Testis (tissue), 5 donors: ENCODE measurements at places on chromosomes 5 and 9.
A peak's percentile ranks its signal among the peaks of the same experiment; 100 is the strongest.

GRCh38 chr5:130885691-130886090 is 279.4 kb downstream of the HINT1 start:
- no peak overlapping the region for H3K27ac ChIP-seq
- no peak overlapping the region for H3K4me3 ChIP-seq
- no peak for DNase-seq
- no peaks in the 10 kb centered on the region for H3K4me1 ChIP-seq
- no peaks in the 10 kb centered on the region for H3K27me3 ChIP-seq

DNA sequence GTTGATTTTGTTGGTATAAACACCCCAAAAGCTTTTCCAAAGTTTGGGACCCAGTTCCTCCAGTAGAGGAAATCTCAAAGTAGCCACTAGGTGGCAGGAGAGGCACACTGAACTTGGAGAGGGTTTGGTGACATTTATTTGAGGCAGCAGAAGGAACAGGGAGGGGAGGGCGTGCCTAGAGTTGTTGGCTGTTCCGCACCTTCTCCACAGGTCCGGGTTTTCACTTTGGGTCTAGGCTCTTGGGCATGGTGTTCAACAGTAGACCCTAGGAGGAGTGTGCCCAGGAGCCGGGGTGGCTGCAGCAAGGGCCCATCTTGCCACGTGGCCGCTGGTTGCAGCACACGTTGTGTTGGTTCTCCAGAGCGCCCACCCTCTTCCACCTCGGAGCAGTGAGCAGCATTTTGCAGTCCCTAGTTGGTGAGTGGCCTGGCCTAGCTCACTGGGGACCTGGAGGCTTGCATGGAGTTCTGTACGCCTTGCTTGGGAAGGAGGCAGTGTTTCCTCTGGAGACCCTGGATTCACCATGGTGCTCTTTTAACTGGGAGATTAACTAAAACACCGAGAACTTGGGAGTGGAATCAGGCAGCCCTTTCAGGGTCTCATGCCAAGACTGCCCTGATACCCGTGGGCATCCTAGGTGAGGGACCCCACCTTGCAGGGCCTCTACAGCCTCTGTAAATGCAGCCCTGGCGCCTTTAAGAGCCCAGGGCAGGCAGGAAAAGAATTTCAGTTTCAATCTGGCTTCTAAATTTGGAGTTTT is 28.2 kb downstream of the PTPA start:
- DNase-seq: peak; percentile 89
- no peaks in the 10 kb centered on the region for H3K36me3 ChIP-seq
- H3K27me3 ChIP-seq: no peaks in the 10 kb centered on the region
- H3K4me3 ChIP-seq: no peak overlapping the region
- peak overlapping the region; percentile 96 for H3K27ac ChIP-seq
- H3K4me1 ChIP-seq: peaks cover 70% of the 10 kb centered on the region

DNA sequence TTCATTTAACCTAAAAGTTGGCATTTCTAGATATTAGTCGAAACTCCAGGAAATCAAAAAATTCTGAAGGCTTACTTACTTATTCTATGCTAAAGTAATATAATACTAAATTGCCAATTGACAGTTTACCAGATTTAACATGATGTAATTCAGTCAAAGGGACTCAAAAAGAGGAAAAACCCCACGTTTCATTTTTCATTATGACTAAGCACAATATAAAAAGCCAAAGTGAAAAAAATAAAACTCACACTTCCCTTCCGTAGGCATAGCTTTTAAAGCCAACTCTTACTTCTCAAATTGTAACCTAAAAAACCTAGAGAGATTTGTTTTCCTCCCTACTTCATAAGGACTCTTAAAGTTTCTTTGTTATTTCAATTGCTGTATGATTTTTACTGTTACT is 146.6 kb downstream of the RAPGEF6 start:
- no peak overlapping the region for H3K27ac ChIP-seq
- H3K4me3 ChIP-seq: no peak overlapping the region
- DNase-seq: no peak
- no peaks in the 10 kb centered on the region for H3K36me3 ChIP-seq

DNA sequence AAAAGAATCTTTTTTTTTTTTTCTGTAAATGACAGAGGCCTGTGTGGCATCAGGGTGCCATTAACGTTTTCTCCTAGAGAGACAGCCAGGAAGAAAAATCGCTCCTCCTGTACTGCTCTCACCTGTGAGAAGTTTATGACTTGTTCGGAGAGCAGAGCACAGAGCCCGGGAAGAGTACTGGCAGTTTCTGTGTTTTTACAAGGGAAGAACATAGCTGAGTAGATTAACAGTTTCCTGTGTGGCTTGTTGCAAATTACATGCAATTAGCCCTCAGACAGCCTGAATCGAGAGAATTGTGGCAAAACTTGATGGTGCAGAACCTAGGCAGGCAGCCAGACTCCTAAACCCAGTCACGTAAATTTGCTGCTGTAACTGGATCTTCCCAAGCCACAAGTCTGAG is 32.1 kb downstream of the PRKACG start:
- H3K36me3 ChIP-seq: no peaks in the 10 kb centered on the region
- no peak overlapping the region for H3K4me3 ChIP-seq
- H3K27me3 ChIP-seq: no peaks in the 10 kb centered on the region
- H3K4me1 ChIP-seq: peaks cover 20% of the 10 kb centered on the region
- no peak overlapping the region for H3K27ac ChIP-seq

DNA sequence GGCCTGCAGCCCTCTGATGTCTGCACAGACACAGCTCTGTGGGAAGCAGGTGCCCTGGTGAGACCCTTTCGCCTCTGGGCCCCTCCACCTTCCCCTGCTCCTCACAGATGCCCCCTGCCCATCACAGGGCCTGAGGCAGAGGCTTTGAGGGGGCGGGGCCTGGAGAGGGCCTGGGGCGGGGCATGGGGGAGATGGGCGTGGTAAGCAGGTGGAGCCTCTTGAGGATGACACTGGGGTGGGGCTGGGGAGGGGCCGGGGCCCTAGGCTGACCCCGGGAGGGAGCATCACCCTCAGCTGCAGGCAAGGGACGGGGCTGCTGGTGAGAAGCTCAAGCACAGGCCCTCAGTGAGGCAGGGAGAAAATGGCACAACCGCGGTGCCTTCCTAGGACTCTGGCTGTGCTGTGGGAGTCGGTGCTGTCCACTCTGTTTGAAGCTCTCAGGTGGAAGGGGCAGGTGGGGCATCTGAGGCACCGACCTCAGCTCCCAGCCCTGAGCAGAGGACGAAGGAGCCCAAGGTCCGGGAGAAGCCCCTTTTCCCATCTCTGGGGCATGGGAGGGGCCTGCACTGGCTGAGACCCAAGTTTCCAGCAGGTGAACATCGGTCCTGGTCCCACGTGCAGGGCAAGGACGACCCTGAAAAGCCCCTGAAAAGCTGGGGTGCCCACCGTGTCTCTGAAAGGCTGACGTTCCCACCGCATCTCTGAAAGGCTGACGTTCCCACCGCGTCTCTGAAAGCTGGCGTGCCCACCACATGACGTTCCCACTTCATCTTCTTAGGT is 17.5 kb upstream of the SLC9A3 start:
- H3K36me3 ChIP-seq: no peaks in the 10 kb centered on the region
- H3K27ac ChIP-seq: no peak overlapping the region
- DNase-seq: no peak
- no peaks in the 10 kb centered on the region for H3K27me3 ChIP-seq

DNA sequence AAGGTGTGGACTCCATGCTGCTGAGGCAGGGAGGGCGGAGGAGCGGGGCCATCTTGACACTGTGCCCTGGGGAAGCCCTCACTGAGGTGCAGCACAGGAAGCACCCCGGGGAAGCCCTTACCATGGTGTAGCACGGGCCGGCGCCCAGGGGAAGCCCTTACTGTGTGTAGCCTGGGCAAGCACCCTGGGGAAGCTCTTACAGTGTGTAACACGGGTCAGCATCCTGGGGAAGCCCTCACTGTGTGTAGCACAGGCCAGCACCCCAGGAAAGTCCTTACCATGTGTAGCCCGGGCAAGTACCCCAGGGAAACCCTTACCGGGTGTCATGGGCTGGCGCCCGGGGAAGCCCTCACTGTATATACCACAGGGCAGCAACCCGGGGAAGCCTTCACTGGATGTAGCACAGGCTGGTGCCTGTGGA is 62.6 kb upstream of the ZNF354B start:
- no peak for DNase-seq
- no peak overlapping the region for H3K27ac ChIP-seq
- no peaks in the 10 kb centered on the region for H3K36me3 ChIP-seq
- no peaks in the 10 kb centered on the region for H3K27me3 ChIP-seq
- no peak overlapping the region for H3K4me3 ChIP-seq

DNA sequence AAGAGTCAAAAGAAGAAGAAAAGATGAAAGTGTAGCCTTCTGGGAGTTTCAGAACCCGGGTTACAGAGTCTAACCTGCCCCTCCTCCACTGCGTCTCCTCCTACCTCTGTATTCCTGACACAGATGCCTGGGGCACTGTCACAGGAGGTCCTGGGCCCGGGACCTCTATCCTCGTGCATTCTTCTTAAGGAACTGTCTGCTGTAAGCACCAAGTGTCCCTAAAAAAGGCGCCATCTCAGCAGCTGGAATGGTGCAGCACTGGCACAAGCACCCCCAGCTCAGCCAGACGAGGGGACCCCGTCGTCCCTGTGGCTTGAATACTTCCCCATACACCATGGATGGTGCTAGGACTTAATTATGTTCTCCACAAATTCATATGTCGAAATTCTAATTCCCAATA is 35.8 kb upstream of the MVB12B start:
- H3K36me3 ChIP-seq: no peaks in the 10 kb centered on the region
- no peak overlapping the region for H3K4me3 ChIP-seq
- H3K4me1 ChIP-seq: no peaks in the 10 kb centered on the region
- H3K27me3 ChIP-seq: no peaks in the 10 kb centered on the region
- no peak for DNase-seq
- H3K27ac ChIP-seq: no peak overlapping the region

DNA sequence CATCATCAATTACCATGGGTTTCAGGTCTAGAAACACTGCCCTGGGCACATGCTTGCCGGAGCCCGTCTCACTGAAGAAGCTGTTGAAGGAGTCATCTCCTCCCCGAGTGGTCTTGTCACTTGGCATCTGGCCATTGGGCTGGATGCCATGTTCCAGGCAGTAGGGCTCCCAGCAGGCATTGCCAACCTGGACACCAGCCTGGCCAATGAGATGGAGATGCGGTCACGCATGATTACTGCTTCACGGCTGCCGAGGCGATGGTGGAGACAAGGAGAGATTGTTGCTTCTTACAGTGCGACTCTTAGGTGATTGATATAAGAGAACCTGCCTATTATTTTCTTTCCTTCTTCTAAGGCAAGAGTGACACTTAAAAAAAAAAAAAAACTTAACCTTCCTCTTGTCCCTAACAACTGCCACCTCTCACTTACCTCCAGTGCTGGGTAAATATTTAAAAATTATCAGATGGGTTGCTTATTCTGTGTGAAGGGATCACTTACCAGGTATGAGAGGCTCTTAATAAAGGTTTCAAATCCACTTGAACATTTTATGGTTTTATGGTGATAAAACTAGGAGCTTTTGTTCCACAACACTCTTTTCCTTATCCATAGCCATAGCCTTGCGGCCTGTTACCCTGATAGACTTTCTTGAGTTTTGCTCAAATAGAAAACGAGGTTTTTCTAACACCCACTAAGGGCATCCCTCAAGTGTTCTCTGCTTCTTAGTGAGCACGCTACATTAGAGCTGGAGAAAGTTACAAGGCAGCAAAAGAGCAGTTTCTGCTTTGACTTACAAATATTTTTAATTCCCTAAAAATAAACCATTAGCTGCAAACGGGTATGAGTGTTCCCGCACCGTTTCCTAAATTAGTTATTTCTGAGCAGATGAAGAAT is 41.2 kb downstream of the NIM1K start:
- no peaks in the 10 kb centered on the region for H3K4me1 ChIP-seq
- no peak overlapping the region for H3K4me3 ChIP-seq
- H3K27ac ChIP-seq: no peak overlapping the region
- DNase-seq: no peak
- no peaks in the 10 kb centered on the region for H3K27me3 ChIP-seq
- H3K36me3 ChIP-seq: no peaks in the 10 kb centered on the region

DNA sequence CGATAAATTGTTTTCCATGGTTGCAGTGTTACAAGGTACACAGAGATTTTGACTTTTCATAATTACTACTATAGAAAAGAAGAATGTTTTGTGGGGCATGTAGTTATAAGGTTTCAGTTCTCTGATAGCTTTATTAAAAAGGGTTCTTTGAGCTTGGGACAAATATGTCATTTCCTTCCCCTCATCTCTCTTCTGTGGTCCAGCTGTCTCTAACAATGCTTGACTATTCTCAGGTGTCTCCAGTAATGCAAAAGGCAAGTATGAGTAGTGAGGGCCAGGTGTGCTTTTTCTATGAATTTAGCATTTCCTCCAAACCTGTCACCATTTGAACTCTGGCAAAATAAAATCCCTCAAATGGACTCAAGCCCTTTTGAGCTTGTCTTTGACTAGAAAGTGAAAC is 84.3 kb downstream of the SLF1 start:
- no peaks in the 10 kb centered on the region for H3K36me3 ChIP-seq
- peaks cover 4% of the 10 kb centered on the region for H3K4me1 ChIP-seq
- DNase-seq: no peak
- no peak overlapping the region for H3K4me3 ChIP-seq

DNA sequence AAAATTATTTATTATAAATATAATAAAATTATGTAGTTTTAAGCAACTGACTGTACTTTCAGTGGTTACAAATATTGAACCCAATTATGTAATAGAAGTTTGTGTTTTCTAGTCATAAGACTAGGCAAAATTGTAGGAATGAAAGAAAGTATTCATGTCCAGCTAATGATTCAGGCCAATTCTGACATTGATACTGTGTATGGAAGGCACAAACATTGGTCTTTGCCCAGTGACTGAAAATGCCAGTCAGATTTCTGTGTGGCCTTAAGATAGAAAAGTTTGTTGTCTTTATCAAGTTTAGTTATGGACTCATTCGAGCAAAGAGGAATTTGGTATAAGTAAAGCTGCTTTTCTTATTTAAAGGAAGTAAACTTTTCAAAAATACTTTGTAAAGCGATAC is 60.3 kb downstream of the SLC12A2 start:
- H3K27me3 ChIP-seq: no peaks in the 10 kb centered on the region
- H3K4me1 ChIP-seq: no peaks in the 10 kb centered on the region
- DNase-seq: no peak
- H3K36me3 ChIP-seq: no peaks in the 10 kb centered on the region

DNA sequence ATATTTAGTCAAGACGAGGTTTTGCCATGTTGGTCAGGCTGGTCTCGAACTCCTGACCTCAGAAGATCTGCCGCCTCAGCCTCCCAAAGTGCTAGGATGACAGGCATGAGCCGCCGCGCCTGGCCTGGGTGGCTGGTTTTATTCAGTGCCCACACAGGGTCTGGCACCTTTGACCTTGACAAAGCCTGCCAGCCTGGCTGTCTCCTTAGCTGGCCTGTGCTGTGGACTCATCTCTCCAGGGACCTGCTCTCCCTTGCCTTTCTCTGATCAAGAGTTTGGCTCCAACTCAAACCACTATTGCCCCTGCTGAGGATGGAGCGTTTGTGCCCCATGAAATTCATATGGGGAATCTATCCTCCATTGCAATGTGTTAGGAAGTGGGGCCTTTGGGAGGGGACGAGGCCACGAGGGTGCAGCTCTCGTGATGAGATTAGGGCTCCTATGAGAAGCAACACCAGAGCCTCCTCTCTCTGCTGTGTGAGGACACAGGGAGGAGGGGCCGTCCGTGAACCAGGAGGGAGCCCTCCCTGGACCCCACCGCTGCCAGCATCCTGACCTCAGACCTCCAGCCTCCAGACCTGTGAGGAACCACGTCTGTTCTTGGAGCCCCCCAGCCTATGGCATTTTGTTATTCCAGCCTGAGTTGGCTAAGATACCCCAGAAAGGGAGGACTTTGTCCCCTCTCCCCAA is 45.0 kb downstream of the MRPL36 start:
- no peaks in the 10 kb centered on the region for H3K4me1 ChIP-seq
- no peak overlapping the region for H3K27ac ChIP-seq
- DNase-seq: peak; percentile 9
- H3K36me3 ChIP-seq: no peaks in the 10 kb centered on the region
- H3K27me3 ChIP-seq: no peaks in the 10 kb centered on the region
- H3K4me3 ChIP-seq: no peak overlapping the region
